ENCODE measurements at places on chromosomes 13 and 19.

DNA sequence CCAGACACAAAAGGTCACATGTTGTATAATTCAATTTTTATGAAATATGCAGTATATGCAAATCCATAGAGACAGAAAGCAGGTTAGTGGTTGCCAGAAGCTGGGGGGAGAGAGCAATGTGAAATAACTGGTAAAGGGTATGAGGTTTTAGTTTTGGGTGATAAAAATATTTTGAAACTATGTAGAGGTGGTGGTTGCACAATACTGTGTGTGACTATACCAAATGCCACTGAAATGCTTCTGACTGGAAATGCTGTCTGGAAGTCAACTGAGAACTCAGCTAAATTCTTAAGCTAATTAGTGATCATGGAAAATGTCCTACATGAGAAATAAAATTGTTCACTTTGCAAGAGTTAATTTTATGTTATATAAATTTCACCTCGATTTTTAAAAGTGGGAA lies 65.3 kb upstream of the RXFP2 start:
- no peak for DNase-seq

DNA sequence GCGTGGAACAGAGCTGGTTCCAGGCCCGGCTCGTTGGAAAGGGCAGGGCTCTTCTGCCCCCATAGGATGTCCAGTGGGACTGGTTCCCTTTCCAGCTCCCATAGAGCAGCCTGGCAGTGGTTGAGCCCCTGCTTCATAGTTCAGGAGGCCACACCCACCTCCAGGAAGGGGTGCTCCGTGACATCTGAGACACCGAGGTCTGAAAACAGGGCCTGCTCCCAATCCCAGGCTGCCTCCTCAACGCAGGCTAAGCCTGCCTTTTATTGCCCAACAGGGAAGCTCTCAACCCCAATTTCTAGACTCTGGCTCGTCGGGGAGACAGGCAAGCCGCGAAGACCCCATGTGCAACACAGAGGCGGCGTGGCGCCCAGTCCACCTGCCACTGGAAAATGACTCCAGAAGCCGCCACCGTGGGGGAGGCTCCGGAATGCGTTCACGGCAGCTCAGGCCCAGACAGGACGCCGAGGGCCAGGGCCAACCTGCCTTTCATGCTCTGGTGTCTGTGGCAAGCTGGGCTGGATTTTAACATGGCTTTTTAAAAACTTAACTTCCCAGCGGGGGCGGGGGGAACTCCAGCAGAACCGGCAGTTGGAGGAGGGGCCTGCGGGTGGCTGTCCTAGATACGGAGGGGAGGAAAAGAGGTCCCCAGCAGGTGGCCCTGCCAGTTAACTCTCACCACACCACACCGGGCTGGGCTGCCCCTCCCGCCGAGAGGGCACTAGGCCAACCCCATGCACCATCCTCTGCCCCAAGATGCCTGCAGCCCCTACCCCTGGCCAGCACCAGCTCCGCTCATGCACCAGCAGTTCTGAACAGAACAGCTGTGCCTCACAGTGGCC lies 17.9 kb upstream of the TINCR start:
- peak; percentile 82 for DNase-seq

DNA sequence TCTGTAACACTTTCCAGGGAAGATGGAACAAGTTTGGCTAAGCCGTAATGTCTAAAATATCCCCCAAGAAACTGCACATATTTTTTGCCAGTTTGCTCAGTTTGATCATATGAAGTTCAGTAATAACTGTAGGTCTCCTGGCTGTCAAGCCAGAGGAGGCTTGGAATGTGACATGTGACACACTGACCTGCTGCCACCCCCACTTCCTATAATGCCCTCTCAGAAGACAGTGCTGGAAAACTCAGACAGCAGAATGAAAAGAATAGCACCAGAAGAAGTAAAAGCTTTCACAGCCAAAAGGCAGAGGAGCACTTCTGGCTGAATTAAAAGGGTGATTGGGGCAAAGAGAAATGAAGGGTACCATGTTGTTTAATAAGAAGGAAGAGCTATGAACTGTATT lies 67.4 kb upstream of the UBAC2 start:
- DNase-seq, result no peak

GRCh38 chr19:8416796-8417195 lies 3.7 kb downstream of the MARCHF2 start:
- no peak for DNase-seq

- no peak for DNase-seq
Observed at GRCh38 chr19:38047049-38047438, 140.0 kb downstream of the SIPA1L3 start.

- no peak for DNase-seq
Observed at GRCh38 chr13:72953391-72953965, 105.3 kb upstream of the KLF5 start.

DNA sequence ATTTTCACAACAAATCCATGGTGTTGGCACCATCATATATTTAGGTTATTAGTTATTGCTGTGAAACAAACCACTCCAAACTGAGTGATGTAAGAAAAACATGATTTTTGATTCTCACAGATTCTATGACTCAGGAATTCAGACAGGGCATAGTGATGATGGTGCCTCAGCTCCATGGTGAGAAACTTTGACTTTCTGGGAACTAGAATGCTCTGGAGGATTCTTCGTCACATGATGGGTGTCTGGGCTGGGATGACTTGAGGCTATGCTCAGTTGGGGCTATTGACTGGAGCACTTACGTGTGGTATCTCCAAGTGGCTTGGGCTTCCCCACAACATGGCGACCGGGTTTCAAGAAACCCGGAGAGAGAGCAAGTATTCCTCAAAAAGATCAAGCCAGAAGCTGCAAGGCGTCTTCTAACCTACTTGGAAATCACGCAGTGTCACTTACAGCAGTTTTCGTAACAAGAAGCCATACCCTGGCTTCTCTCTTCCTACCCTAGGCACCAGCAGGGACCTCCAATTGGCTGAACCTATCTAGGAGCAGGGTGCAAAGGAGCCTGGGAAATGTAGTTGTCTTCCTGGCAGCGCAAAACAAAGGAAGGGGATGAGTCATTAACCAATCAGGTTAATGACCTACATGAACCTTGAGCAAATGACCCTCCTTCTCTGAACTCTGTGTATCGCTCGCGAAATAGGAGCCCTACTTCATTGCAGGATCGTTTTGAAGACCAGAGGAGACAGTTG lies 22.4 kb downstream of the VAV1 start:
- no peak for DNase-seq

GRCh38 chr13:104436555-104436954 lies 1370.3 kb upstream of the SLC10A2 start:
- no peak for DNase-seq

GRCh38 chr19:16224293-16225045 lies 26.8 kb downstream of the AP1M1 start:
- DNase-seq, result no peak

- no peak for DNase-seq
Observed at GRCh38 chr13:38763446-38764381, 76.8 kb downstream of the FREM2 start.

- no peak for DNase-seq
Observed at GRCh38 chr13:102510072-102510471, 86.7 kb upstream of the TPP2 start.

DNA sequence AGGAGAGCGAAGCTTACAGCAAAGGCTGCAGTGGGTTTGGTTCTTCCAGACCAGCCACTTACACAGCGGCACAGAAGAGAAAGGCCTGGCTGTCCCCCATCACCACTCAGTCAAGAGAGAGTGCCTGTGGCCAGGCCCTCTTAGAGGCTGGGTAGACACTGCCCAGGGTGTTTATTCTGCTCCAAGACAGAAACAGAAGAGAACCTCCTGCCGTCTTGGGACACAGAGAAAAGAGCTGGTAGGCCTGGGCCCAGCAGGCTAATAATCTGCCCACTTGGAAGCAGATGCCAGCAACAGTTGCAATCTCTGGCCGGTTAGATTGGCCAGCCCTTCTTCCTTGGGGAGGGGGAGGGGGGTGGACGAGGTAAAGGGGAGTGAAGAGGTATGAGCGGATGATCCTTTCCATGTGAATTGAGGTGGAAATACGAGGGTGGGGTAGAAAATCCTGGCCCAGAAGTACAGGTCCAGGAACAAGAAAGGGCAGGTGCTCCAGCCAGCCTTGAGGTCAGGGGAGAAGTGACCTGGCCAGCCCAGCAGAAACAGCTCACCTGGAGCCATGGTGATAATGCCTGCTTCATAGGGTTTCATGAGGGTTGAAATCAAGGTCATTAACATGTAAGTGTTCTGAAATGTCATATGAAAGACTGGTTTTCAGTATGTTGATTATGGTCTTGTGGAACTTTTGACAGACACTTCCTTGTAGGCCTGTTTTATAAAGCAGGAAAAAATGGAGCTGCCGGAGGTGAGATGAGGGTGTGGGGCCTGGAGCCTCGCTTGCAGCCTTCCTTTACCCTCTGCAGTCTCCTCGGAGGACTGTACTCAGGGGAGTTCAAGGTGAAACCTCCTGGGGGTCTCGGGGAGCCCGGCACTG lies 116.9 kb downstream of the SIPA1L3 start:
- DNase-seq, result no peak

- DNase-seq, result no peak
Observed at GRCh38 chr13:100560498-100561157, 28.0 kb downstream of the GGACT start.

- DNase-seq, result no peak
Observed at GRCh38 chr13:31224174-31224669, 24.4 kb downstream of the B3GLCT start.

DNA sequence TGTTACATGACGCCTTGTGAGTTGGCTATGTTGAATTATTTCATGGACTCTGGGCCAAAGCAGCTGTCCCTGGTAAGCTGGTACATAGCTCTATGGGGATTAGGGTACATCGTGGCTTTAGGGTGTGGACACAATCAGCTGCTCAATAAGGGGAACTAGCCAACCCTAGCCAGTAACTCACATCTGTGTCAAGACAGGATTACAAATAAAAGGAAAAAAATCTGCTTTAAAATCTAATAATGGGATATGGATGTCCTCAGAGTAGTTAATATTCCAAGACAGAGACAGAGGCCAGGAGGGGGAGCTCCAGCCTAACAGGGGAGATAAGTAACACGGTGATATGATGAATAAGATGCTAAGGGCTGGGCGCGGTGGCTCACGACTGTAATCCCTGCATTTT lies 21.1 kb upstream of the ZNF766 start:
- DNase-seq, result no peak

- DNase-seq, result no peak
Observed at GRCh38 chr13:42680748-42681147, 100.6 kb upstream of the FAM216B start.

GRCh38 chr13:109783447-109783814 lies 3.0 kb downstream of the IRS2 start:
- peak; percentile 31 for DNase-seq

DNA sequence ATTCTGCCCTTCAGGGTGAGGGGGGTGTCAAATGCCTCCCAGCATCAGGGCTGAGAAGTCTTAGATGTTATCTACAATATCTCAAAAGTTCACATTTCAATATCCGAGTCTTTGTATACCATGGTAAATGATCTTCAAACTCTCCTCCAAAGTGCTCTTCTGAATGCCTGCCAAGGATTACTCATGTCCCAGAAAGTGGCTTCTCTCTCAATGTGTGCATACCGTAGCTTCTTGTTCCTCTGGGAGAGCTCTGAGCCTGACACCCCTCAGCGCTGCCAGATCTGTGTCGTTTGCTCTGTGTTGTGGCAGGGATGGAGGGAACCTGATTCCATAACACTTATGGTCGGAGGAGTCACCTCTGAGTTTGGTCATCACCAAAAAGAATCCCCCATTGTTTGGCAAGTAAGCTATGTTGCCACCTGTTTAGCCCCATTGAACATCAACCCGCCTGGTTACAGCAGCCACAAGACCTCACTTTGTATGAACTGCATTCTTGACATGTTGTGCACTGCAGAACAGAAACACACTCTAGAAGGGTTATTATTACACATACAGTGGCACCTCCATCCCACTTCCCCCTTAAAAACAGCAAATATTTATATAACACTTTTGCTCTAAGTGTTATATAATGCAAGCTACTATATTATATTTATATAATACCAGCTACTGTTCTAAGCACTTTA lies 163.1 kb upstream of the MIR17HG start:
- DNase-seq, result no peak

GRCh38 chr13:44652168-44652567 lies 76.0 kb upstream of the TSC22D1 start:
- DNase-seq, result no peak

GRCh38 chr13:24282256-24282655 lies 27.1 kb upstream of the C1QTNF9 start:
- DNase-seq, result no peak

Data from GM20000 (cell line).